ENCODE measurements at places on chromosomes 2 and 18. TPM values are rescaled to one million over a fixed set of nuclear protein-coding genes. Genes with fewer than 3 reads are reported as not detected.

GRCh38 chr2:230895536-230896345, 29.3 kb downstream of the GPR55 start:
- DNase-seq: no peak

DNA sequence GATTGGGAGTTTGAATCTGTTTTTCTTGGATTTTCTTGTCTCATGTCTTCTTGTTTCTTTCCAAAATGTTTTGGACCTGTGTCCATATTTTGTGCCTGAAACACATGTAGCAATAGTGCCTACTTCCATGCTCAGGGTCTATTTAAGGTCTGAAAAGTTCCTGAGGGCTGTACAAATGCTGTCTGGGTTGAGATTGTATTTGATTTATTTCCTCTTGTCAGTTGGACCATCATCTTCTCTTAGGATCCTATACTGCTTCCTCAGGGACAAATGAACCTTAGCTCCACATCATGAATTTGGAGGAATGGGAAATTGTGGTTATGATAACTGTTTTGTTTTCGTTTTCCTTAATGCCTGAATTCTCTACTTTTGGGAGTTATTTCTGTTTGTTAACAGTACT, 59.9 kb downstream of the UBR3 start:
- no peak for DNase-seq

GRCh38 chr2:7071154-7071553, 153.9 kb downstream of the RNF144A start:
- no peak for DNase-seq

DNA sequence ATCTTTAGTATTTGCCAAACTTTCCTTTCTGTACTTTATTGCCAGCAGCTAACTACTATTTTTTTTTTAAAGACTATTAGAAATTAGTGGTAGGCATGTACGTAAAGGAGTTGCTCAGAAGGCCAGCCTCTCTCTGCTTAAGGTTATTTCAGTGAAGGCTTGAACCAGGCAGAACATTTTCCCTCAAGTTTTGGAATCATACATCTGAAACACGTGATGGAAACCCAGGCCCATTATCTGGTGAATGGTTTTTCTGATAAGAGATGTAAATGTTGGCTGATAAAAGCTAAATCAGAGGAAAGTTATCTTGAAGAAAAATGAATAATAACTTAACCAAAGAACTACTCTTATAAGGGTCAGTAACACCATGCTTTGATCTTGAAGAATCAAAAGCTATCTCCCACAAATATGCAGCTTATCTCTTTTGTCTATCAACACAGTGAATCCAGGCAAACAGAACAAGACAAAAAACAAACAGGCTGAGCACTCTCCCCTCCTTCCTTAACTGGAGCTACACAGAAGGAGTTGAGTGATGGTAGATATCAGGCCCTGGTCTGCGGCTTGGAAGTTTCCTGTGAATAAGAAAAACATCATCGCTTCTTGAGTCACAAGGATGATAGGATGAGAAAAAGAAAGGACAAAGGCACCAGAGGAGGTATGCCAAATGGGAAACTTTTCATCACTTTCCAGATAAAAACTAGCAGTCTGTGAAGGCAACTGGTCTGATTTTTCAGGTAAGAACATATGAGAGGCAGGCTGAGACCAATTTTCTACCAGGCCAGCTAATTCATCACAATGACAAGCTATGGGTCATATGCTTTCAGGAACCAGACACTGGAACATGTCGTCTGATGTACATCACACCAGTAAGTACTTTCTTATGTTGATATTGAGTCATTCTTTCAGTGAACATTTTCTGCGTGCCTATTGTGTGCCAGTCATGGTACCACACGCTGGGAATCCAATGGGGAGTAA, 88.4 kb upstream of the STK17B start:
- DNase-seq: peak; percentile 82

GRCh38 chr18:23094411-23095190, 40.7 kb upstream of the CABLES1 start:
- DNase-seq: no peak

GRCh38 chr2:229521576-229521975, 192.8 kb downstream of the DNER start:
- DNase-seq: no peak

DNA sequence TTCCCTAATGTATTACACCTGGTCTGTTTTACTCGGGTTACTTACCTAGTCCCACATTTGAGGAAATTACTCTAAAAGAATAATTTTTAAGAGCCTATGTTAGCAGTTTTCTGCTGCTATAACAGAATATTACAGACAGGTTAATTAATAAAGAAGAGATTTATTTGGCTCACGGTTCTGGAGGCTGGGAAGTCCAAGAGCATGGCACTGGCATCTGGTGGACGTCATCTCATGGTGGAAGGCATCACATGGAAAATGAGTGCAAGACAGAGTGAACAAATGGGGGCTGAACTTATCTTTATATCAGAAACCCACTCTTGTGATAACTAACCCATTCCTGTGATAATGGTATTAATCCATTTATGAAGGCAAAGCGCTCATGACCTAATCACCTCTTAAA, 12.8 kb upstream of the GLS start:
- DNase-seq: no peak

DNA sequence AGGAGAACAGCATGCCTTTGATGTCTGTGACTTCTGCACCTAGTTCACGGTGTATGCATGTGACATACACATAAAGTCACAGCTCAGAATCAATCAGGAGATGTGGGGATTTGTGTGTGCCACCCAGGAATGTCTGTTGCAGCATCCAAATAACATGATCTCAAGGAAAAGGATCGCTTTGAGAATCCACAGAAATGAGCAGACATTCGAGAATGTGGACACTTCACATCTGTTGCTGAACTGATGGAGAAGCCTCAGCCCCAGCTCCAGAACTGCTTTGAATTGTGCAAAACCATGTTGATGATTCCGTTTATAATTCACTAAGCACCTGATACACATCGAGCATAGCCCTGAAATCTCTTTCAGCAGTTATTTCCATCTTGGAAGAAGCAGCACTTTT, 208.6 kb downstream of the CMPK2 start:
- no peak for DNase-seq

- DNase-seq: no peak
Observed at GRCh38 chr2:207725873-207726578, 14.6 kb downstream of the CCNYL1 start.

- DNase-seq: no peak
Observed at GRCh38 chr2:226669905-226670304, 129.7 kb downstream of the IRS1 start.

GRCh38 chr2:102119255-102119654, 23.3 kb upstream of the IL1R1 start:
- peak; percentile 29 for DNase-seq

DNA sequence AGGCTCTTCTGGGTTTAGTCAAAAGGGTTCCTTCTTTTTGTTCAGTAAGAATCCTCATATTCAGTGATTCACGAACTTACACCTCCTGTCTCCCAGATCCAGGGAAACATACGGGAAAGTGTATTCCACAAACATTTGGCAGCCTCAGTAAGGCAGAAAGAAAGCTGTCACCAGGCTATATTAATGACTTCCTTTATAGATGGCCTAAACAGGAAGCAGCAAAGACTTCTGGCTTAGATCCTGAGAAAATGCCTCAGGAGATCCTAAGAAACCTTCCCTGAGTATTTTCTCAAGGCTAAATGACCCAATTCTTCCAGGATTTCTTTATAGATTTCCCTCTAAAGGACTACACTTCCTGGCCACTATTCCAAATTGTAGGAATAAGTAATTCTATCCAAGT, 1995.5 kb upstream of the CELF4 start:
- peak; percentile 11 for DNase-seq

Gene IL36RN
- total RNA-seq: not detected

Gene PRSS56
- not detected for total RNA-seq

Gene HAAO
- not detected for total RNA-seq

Gene TNS1
- 104 TPM for total RNA-seq

Gene SERPINB2
- 6.1 TPM for total RNA-seq

Gene DPP10
- total RNA-seq: not detected

All from GM23248 (cell line).